ENCODE measurements at places on chromosomes 5 and 9. TPM values are rescaled to one million over a fixed set of nuclear protein-coding genes. Genes with fewer than 3 reads are reported as not detected.

The NPM1 gene
- total RNA-seq, result 3,380 TPM

The CARD6 gene
- 4.2 TPM for total RNA-seq

The PCSK1 gene
- total RNA-seq, result 0.22 TPM

The HTR1A gene
- total RNA-seq, result not detected

The GPR151 gene
- total RNA-seq, result not detected

The AK8 gene
- 0.85 TPM for total RNA-seq

The URM1 gene
- total RNA-seq, result 87.1 TPM

The FOXD1 gene
- total RNA-seq, result 17.5 TPM

The NUTM2F gene
- not detected for total RNA-seq

The TAF11L5 gene
- total RNA-seq, result not detected

The POLK gene
- total RNA-seq, result 11.7 TPM

The FGD3 gene
- total RNA-seq, result 0.17 TPM

The ATP10B gene
- not detected for total RNA-seq

The TLR4 gene
- 0.34 TPM for total RNA-seq

The ECM2 gene
- total RNA-seq, result 0.10 TPM

The PCDHB16 gene
- total RNA-seq, result 0.05 TPM

The CHSY3 gene
- 0.10 TPM for total RNA-seq

The LTC4S gene
- not detected for total RNA-seq

The MEIKIN gene
- total RNA-seq, result not detected

The TAF11L13 gene
- not detected for total RNA-seq

The FOXD4L3 gene
- total RNA-seq, result not detected

The MYOZ3 gene
- 0.05 TPM for total RNA-seq

The SELENOP gene
- total RNA-seq, result 0.42 TPM

The TEX48 gene
- not detected for total RNA-seq

The ENDOG gene
- 27.0 TPM for total RNA-seq

The COL5A1 gene
- total RNA-seq, result 33.0 TPM

The PLK2 gene
- total RNA-seq, result 95.9 TPM

The ZDHHC11B gene
- 1.3 TPM for total RNA-seq

The SEMA5A gene
- total RNA-seq, result not detected

The COQ4 gene
- 49.6 TPM for total RNA-seq

The ZBED3 gene
- 2.5 TPM for total RNA-seq

The ADAMTS12 gene
- total RNA-seq, result 8.6 TPM

The BRINP1 gene
- 0.22 TPM for total RNA-seq

The PLPPR1 gene
- total RNA-seq, result not detected

The TMED9 gene
- 277 TPM for total RNA-seq

The ACOT12 gene
- not detected for total RNA-seq

The TSC1 gene
- 20.9 TPM for total RNA-seq

The UNC5A gene
- 0.23 TPM for total RNA-seq

The GLRA1 gene
- not detected for total RNA-seq

The NPR3 gene
- total RNA-seq, result 20.9 TPM

The MLANA gene
- total RNA-seq, result not detected

The SLC9A3 gene
- total RNA-seq, result 2.4 TPM

The SPINK6 gene
- total RNA-seq, result 0.26 TPM

The CARTPT gene
- not detected for total RNA-seq

The KCNT1 gene
- total RNA-seq, result not detected

The CENPH gene
- 24.3 TPM for total RNA-seq

The FAM221B gene
- not detected for total RNA-seq

The SFXN1 gene
- 87.2 TPM for total RNA-seq

The SAXO1 gene
- total RNA-seq, result not detected

The ANKDD1B gene
- total RNA-seq, result 0.08 TPM

Data from A549 treated with CpdA at 1 μM for 4 hours (cell line).